NCI-H774 (cell line): ENCODE measurements at places on chromosomes 7 and 10.

DNA sequence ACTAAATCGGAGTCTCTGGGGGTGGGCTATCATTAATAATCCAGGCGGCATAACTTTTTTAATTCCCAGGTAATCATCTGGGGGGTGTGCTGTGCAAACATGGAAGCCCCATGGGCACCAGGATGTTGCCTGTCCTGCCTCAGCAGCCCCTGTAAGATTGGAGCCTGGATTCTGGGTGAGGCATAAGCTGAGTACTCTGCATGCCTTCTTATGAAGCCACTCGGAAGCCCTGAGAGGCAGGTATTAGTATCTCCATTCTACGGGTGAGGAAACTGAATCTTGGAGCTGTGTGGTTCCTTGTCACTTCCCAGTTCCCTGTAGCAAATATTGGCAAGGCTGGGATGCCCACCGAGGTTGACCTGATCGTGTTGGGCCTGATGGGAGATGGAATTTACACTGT lies 7.4 kb upstream of the OPN4 start:
- no peak for DNase-seq

- DNase-seq: no peak
Observed at GRCh38 chr10:30284865-30285594, 64.0 kb downstream of the MTPAP start.

GRCh38 chr10:17418249-17418648 lies 36.1 kb downstream of the ST8SIA6 start:
- no peak for DNase-seq

- no peak for DNase-seq
Observed at GRCh38 chr10:58362027-58362789, 23.0 kb upstream of the TFAM start.

GRCh38 chr7:111438369-111439289 lies 123.7 kb downstream of the IMMP2L start:
- no peak for DNase-seq

DNA sequence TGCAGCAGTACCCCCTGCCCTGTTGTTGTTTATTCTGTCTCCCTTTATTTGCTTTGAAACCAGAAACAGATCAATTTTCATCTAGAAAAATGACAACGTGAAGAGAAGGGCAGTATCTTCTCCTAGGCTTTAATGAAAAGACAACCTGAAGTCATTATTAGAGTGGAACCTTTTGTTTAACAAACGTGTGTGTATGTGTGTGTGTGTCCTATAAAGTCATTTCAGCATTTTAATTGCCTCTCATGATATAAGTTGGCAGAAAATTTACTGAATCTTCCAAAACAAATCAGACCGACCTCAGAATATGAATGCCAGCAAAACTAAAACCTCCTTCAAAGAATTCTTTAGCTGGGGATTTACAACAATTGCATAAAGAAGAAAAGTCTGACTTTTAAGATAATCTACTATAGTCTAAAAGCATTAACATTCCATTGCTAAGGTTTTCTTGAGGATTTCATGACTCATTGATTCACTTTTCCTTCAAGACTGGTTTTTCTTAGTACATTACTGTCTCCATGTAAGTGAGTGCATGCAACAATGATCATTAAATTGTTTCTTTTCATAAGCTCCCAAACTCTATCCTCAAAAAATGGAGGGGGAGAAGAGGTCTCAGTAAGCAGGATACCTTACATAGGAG lies 3.2 kb downstream of the GLI3 start:
- DNase-seq: no peak

DNA sequence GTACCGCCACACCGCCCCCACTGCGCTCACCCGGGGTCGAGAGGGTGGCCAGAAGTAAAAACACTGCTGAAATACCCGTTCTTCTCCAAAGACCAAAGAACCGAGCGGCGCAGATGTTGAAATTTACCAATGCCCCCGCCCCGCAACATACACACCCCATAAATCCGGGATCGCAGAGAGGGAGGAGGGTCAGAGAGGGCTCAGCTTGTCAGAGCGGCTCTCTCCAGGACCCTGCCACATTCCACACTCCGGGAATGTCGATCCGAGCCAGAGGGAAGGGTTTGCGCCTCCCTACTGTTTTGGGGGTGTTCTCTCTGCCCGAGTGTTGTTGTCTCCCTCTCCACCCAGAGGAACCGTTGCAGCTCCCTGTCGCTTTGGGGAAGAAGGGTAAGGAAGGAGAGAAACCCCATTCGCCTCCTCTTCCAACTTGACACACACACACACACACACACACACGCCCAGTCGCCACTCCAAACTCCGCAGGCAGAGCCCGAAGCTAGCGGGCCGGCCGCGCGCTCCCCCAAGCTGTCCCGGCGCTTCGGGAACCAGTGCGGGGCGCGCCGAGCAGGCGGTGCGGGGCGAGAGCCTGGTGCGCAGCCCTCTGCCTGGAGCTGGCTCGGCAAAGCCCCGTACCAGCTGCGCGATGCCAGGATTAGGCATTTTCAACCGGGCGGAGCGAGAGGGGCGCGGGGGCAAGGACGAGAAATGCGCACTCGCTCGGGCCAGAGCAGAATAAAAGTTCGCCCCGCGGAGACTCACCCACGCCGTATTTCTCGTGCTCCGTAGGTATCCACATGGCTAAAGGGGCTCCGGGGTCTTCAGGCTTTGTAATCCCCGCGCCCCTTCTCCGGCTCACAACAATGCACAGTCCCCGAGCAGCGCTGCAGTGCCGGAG lies 609 bp downstream of the DOCK4 start:
- DNase-seq: no peak

GRCh38 chr10:6787091-6787490 lies 207.0 kb upstream of the PRKCQ start:
- DNase-seq: no peak
